ENCODE measurements at places on chromosomes 11 and 22. TPM values are rescaled to one million over a fixed set of nuclear protein-coding genes. Genes with fewer than 3 reads are reported as not detected.

C11orf86 gene
- not detected for total RNA-seq

GRCh38 chr11:111963931-111964340 lies 26.8 kb downstream of the DIXDC1 start:
- DNase-seq = no peak

BCR gene
- 47.1 TPM for total RNA-seq

MMP12 gene
- not detected for total RNA-seq

- peak; percentile 95 for DNase-seq
Observed at GRCh38 chr11:65422633-65423515, at the start of gene NEAT1. NEAT1 (plus strand) TSS chr11:65422798.

- DNase-seq = no peak
Observed at GRCh38 chr11:134266841-134267251, 9.3 kb upstream of the GLB1L3 start.

GRCh38 chr22:46931881-46932280 lies 169.4 kb downstream of the TBC1D22A start:
- DNase-seq = no peak

DNA sequence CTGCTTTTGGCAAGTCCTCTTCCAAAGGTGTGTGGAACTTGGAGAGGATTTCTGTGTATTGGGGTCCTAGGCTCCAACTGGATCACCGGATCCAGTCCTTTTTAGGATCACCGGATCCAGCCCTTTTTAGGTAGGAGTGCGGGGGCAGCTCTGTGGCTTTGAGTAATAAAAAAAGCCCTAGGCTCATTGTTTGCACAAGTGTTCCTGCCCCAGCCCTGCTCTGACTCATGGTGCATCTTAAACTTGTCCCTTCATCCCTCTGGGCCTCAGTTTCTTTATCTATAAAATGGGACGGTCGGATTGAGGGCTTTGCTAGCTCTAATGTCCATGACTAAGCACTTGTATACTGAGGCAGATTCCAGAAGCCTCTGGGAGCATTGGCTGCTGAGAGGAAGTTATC lies 22.7 kb upstream of the CD44 start:
- no peak for DNase-seq

- DNase-seq = no peak
Observed at GRCh38 chr11:87295237-87295636, 257.5 kb downstream of the TMEM135 start.

MISFA gene
- total RNA-seq = 5.9 TPM

OR51E2 gene
- total RNA-seq = 0.09 TPM

GRCh38 chr11:108835624-108836023 lies 170.8 kb downstream of the DDX10 start:
- DNase-seq = no peak

CPT1B gene
- 269 TPM for total RNA-seq

PLA2G3 gene
- total RNA-seq = not detected

DNA sequence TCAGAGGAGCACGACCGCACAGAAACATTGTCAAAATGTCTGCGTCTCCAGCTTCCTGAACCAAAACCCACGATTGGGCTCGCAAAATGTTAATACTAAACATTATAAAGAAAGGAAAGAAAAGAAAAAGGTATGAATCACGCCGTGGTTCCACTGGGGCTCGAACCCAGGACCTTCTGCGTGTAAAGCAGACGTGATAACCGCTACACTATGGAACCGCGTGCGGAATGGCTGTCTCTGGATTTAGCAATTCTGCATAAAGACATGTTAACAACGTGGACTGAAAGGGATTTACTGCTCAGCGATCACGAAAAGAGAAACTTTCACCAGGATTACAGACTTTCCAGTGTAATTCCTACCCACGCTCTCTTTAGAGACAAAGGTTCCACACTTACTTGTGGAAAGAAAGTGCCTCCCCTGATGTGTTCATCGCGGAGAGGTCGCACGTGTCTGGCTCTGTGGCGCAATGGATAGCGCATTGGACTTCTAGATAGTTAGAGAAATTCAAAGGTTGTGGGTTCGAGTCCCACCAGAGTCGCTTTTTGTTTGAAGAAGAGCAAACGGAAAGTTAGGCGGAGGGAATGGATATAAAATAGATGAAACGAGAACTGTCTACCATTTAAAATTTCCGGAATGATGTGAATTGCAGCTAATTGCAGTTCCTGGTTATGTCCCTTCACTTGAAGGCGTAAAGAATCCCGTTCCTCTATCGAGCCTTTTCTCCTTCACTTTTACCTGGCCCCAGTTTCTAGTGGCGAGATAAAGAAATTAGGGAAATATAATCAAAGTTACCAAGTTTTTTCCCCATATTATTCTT lies 39.7 kb downstream of the OR4D9 start:
- peak; percentile 84 for DNase-seq

- no peak for DNase-seq
Observed at GRCh38 chr22:45223304-45224117, 17.2 kb downstream of the KIAA0930 start.

DNA sequence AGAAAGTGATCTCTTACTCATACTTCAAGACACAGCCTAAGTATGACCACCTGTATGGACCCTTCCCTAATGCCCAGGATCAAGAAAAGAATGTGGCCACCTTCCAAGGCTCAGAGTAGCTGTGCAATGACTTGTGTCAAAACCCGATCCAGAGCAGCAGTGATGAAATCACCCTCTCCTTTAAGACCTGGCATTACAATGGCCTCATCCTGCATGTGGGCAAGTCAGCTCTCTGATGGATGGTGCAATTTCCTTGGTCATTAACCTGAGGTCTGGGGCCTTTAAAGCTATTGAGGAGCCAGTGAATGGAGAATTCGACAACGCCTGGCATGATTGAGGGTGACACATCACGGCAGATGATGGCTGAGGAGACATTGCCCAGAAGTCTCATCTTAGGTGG lies 9.1 kb upstream of the TUBA8 start:
- DNase-seq = no peak

GRCh38 chr11:76280151-76280881 lies 74.0 kb upstream of the WNT11 start:
- DNase-seq = no peak

GRCh38 chr11:103688924-103689323 lies 347.5 kb upstream of the DDI1 start:
- DNase-seq = no peak

ENTHD1 gene
- total RNA-seq = not detected

DNA sequence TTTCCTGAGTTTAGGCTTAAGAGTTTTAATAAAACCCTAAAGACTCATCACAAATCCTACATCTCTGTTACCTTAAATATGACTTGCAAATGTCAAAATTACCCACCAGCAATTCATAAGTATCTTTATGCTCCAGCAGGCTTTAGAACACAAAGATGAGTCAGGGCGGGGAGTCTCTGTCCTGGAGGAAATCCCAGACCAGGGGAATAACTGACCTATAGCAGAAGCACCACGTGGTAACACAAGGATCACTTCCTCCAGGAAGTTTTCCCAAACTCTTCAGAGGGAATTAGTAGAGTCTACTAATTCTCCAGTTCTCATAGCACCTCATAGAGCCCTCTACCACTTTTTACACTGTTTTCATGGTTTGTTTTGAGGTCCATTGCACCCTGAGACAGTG lies 217.0 kb downstream of the NAV2 start:
- DNase-seq = no peak

KRTAP5-9 gene
- not detected for total RNA-seq

DNA sequence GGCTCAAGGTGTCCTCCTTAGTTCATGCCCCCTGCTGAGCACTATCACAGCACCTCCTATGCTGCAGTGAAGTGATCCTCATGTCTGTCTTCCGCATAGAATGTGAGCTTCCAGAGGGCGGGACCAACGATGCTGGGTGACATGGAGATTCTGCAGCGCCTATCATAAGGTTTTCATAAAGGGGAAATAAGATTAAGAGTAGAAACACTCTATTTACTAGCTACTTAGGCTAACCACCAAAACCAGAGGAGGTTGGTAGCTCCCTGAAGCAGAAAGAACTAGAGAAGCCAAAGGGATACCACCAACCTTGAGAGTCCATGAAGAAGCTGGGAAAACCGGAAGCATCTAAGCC lies 39.3 kb upstream of the POU2AF1 start:
- DNase-seq = no peak

CALCB gene
- total RNA-seq = not detected

HPX gene
- total RNA-seq = 1.0 TPM

DNA sequence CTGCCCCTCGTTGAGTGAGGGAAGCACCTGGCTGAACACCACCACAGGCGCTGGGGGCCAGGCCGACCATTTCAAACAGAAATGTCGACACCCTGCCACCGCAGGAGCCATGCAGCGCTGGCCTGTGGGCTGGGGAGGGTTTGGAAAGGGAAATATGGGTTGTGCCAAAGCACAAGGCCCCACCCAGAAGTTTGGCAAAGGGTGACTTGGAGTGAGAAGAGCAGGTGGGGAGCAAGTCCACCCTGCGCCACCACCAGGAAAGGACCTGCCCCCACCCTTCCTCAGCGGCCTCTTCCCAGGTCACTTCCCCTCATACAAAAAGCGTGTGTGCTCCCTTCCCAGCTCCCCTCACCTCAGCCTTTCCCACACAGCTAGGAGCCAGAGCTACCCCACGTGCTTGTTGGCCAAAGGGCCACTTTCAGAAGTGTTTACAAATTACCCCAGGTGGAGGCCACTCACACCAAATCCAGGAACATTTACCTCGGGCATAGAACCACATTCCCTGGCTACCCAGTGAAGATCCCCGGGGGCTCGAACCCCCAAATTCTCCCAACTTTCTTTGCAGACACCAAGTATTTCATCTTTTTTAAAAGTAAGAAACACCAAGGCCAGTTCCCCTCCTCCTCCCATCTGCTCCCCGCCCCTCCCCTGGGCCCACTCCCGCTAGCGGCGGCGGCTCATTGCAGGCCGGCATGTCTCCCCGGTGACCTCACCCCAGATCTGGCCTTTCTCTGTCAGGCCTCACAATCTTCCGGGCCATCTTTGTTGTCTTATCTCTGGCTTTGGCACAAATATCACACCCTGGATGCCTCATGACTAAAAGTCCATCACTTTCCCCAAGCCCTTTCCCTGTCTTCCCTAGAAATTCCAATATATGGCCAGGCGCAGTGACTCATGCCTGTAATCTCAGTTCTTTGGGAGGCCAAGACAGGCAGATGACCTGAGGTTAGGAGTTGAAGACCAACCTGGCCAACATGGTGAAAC lies 20.5 kb upstream of the SCGB1A1 start:
- peak; percentile 49 for DNase-seq

- DNase-seq = no peak
Observed at GRCh38 chr11:3036419-3036818, 20.8 kb downstream of the CARS1 start.

- peak; percentile 10 for DNase-seq
Observed at GRCh38 chr11:1198561-1199240, 24.2 kb upstream of the MUC5B start.

GRCh38 chr22:47282366-47282765 lies 519.9 kb downstream of the TBC1D22A start:
- DNase-seq = no peak

DNA sequence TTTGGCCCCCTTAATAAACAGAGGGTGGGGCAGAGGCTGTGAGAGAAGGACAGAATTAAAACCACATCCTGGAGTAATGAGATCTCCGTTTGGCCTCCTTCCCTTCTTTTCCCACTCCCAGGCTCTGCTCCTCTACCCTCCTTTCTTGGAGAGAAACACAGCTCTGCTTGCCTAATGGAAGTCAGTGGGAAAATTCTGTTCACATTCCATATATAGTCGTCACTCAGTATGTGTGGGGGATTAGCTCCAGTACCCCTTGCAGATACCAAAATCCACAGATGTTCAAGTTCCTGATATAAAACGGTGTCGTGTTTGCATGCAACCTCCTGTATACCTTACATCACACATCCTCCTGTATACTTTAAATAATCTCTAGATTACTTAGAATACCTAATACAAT lies 37.6 kb upstream of the THY1 start:
- DNase-seq = no peak

OR2AG1 gene
- total RNA-seq = not detected

MS4A6E gene
- total RNA-seq = 0.47 TPM

SYCE3 gene
- total RNA-seq = not detected

AAMDC gene
- total RNA-seq = 70.9 TPM

NAALAD2 gene
- 0.68 TPM for total RNA-seq

SLC25A18 gene
- 3.6 TPM for total RNA-seq

- DNase-seq = no peak
Observed at GRCh38 chr11:121309688-121310087, 17.1 kb downstream of the SC5D start.

- no peak for DNase-seq
Observed at GRCh38 chr11:88484873-88485621, 147.5 kb upstream of the CTSC start.

- no peak for DNase-seq
Observed at GRCh38 chr11:84686716-84687115, 940.4 kb downstream of the DLG2 start.

DNA sequence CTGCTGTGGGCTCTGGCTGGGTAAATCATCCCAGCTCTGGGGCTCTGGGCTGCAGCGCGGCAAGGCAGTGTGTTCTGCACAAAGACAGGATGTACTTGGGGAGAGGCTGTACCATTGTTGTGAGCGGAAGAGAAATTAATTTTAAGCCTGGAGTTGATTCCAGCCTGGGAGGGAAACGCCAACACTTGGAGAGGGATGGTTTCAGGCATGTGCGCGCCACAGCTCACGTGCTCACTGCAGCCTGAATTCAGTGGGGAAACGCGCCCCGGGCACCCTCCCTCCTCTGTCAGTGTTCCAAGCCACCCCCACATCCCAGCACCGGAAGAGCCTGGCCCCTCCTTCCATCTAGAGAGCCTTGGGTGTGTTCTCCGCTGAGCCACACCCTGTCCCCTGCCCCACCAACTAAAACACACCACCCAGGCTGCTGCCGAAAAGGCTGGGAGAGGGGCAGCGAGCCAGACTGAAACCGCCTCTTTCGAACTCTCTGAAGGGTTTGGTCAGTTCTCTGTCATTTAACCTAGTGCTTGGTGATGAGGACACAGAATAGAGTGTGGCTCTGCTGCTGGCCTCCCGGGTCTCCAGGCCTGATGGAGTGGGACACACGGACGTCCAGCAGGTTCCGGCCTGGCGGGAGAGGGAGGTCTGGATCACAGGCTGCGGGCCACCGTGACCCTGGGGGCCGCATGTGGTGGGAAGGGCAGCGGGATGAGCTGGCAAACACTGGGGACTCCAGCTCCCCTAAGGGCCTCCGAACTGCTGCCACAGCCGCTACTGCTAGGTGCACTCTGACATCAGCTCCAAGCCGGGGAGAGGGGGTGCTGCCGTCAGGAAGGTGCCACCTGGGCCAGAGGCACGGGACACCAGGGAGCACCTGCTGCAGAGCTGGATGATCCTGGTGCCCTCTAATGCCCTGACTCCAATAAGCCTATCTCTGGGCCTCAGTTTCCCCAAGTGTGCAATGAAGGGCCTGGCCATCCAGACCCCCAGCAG lies 230.8 kb downstream of the CTTN start:
- peak; percentile 36 for DNase-seq

GRCh38 chr11:103907548-103908455 lies 128.6 kb upstream of the DDI1 start:
- DNase-seq = no peak
